Activated CD8-positive, alpha-beta memory T cell treated with anti-CD3 and anti-CD28 coated beads for 4 hours (primary cell): ENCODE measurements at places on chromosomes 4 and X.

- DNase-seq = no peak
These were observed 60.3 kb upstream of the HSD17B10 start for GRCh38 chrX:53494436-53494835.

DNA sequence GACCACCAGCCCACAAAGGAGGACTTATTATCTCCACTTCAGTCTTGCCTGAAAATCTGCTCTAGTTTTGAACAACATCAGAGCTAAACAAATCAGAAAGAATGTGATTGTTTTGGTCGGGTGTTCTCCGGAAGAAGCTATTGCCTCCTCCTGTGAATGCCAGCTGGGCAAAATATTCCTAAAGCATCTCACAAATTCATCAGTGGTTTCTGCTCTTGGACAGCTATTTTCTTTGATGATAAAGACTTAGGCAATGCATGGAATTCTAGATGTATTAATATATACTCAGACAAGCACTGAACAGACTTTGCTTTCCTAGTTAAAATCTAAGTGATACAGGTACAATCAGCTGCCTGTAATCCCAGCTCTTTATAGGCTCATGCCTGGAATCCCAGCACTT lies 71.8 kb downstream of the ASMT start:
- no peak for DNase-seq

- no peak for DNase-seq
These were observed 356.0 kb downstream of the ADAM29 start for GRCh38 chr4:175273995-175274753.

DNA sequence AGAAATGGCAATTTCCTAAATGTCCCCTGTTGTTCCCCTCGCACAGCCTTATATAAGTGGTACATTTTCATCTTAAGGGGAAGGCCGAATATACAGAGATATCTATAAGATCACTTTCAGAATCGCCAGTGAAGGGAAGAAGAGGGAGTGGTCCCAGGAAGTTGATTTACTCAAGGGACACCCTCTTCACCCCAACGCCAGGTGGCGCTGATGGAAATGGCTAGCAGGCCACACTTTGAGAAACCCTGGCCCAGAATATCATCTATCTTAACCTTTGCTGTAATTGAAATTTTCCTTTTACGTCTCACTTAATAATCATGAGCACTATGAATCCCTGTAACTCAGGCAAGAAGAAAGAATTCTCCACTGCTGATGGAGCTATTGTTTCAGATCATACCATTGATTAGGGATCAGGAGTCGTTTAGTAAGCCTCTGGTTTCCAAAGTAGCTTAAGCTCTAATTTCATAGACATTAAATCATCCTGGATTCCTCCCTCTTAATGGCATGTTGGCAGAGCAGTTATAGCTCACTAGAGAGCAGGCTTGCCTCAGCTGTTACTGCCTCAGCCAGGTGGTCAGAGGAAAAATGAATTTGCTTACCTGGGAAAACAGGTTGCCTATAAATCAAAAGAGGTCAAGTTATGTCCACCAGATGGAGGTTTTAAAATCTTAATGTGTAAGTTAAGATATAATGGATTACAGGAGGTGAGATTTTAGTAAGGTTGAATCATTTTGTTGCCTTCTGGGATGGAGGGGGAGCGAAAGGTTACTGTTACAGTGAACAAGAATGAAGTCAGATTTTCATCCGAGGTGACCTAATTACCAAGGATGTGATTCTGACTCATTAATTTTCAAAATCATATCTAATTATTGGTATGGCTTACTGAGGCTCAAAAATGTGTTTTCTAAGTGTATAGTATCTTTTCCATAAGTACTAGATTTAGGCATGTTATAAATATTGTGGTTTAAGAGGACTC lies 941.2 kb upstream of the TENM3 start:
- no peak for DNase-seq

GRCh38 chrX:107726816-107727534 lies 48.6 kb downstream of the TSC22D3 start:
- DNase-seq = no peak

DNA sequence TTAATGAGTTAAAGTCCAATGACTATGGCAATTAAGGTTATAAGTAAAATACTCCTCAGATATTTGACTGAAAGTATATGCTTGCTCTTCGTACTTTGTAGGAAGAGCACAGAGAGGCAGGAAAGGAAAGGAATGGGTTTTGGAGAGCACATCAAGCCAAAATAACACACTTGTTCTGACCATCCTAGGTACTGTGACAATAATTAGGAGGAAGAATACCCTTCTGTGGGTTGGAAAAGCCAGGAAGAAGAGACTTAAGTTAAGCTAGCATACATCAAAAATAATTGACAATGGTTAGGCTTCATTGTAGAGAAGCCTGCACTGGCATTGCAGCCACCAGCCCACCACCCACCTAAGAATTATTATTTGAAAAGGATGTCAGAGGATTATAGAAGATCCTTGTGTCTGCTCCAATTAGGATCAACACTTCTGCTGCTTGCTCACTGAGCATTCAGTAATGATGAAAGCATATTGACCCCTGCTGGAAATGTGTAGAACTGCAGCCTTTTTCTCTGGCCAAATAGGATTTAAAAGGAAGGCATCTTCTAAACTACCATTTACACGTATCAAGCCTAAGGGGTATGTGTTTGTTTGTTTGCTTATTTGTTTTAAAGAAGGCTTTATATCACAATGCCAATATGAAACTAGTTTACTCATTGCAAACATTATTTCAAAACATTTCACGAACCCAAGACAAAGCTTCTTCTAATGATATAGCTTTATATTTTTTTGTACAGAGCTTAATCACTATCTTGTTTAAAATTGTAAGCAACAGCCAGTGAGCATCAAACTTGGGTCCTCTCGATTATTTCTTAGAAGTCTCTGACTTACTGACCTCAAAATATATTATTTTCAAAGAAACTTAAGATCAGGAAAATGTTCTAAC lies 286.2 kb upstream of the TET2 start:
- DNase-seq = no peak

DNA sequence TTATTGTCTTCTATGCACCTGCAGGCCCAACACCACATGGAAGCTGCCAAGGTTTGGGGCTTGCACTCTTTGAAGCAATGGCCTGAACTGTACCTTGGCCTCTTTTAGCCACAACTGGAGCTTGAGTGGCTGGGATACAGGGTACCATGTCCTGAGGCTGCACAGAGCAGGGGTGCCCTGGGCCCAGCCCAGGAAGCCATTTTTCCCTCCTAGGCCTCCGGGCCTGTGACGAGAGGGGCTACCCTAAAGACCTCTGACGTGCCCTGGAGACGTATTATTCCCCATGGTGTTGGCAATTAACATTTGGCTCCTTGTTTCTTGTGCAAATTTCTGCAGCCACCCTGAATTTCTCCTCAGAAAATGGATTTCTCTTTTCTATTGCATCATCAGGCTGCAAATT lies 519.9 kb upstream of the MAGEB18 start:
- DNase-seq = no peak

DNA sequence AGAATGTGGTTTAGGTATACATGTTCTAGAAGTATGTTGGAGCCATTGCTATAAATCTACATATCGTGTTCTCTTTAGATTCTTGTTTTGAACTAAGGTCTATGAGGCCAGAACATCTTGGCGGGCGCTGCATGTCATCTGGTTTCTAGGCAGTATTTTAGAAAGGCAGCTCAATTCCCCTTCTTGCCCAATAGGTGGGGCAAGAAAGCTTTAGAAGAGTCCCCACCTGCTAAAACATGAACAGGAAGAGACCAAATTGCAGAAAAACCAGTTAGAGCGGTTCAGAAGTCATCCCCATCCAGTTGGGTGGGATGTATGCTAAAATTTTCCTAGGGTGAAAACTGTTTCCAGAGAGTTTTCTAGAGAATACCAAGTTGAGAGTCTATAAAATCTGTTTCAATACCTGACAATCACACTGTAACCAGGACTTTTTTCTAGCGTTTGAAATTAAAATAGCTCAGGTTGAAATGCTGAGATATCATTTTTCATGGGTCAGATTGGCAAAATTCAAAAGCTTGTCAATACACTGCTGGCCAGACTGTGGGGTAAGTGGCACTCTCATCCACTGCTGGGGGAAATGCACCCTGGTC lies 17.5 kb upstream of the SH3KBP1 start:
- no peak for DNase-seq

DNA sequence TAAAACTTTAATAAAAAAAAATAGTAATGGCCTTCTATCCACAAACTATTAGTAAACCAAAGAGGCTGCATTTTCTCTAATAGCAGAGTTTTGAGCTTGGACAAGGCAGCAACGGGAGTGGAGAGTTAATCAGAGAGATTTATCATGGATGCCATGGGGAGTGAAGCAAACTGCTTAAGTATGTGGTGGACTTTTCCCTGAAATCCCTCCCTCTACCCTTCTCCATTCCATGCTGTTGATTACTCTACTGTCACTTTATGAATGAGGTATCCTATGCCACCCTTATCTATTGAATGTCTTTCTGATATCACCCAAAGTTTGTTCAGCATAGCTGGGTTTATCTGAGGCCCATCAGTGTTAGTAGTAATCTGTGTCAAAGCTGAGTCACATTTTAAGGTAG lies 335.6 kb upstream of the TRAM1L1 start:
- DNase-seq = no peak

DNA sequence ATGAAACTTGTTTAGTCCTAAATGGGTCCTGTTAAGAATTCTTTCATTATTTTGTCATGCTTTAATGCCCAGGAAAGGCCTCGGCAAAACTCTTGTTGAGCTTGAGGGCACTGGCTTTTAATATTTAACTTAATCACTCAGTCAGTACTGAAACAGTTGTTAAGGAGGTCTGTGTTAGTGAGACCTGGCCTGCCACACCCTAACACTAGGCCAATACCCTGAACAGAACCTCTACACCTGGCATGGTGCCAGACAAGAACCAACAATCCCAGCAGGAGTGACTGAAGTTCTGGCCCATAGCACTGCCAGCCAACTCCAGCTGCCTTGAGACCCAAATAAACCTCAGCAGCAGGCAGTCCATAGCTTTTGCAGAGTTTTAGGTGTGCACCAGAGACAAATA lies 85.7 kb upstream of the ITM2A start:
- no peak for DNase-seq

GRCh38 chr4:84706286-84706685 lies 123.4 kb downstream of the CDS1 start:
- no peak for DNase-seq

- DNase-seq = no peak
These were observed 356.7 kb upstream of the RPS6KA3 start for GRCh38 chrX:20623448-20623847.

DNA sequence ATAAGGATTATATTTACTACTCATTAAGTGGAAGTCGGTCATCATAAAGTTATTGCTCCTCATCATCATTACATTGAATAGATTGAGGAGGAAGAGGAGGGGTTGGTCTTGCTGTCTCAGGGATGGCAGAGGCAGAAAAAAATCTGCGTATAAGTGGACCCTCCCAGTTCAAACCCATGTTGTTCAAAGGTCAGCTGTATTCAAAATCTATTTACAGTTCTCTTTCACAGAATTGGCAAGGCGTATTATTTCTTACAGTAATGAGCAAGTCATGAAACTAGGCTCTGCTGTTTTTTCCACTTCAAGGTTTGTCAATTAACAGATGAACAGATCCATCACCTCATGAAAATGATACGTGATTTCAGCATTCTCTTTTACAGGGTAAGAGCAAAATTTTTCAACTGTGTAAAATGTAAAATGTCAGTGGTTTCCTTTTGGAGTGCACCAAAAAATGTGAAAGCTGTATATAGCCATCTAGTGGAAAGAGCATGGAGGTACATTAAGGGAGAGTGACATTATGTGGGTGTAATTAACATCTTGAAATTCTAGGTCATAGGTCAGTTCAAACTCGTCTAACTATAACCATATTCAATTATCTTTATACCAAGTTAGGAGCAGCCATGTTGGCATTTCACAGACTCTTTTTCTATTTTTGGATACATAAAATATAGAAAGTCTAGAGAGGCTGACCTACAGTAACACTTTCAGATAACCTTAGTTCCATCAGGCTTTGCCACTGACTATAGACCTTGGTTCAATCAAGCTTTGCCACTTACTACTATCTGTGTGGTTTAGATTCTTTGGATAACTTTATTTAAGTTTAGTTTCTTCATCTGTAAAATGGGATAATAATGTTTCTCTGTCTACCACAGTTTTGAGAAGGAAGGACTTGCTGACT lies 30.1 kb downstream of the NEIL3 start:
- DNase-seq = no peak

GRCh38 chrX:154719132-154719675 lies 31.7 kb downstream of the GAB3 start:
- no peak for DNase-seq

- no peak for DNase-seq
These were observed 45.9 kb upstream of the PPP3CA start for GRCh38 chr4:101393256-101393655.

GRCh38 chr4:41396214-41396613 lies 139.5 kb downstream of the UCHL1 start:
- DNase-seq = no peak

- no peak for DNase-seq
These were observed 2.4 kb downstream of the TMEM131L start for GRCh38 chr4:153468587-153468986.

DNA sequence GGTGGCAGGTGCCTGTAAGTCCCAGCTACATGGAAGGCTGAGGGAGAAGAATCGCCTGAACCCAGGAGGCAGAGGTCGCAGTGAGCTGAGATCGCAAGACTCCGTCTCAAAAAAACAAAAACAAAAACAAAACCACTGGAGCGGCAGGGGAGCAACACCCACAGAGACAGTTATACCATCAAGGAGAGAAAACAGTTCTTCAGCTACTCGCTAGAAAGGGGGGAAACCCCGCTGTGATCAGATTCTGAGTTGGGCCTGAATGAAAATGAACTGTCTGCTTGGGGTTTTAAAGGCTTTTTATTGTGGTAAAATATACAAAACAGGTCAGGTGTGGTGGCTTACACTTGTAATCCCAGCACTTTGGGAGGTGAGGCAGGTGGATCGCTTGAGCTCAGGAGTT lies 16.8 kb upstream of the IRAK1 start:
- no peak for DNase-seq

- DNase-seq = no peak
These were observed 48.8 kb upstream of the HHIP start for GRCh38 chr4:144597171-144597570.

DNA sequence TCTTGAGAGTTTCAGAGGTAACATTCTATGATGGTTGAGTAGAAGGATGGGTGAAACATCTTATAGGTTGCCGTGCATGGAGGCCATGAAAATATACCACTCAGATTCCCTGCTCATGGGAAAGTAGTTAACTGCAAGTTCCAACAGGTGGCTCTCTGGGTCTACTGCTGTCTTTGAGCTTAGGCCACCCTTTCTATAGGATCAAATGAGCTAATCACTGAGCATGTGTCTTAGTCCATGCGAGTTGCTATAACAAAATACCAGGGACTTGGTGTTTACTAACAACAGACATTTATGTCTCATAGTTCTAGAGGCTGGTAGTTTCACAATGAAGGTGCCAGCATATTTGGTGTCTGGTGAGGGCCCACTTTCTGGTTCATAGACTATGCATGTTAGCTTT lies 144.8 kb upstream of the UNC5C start:
- no peak for DNase-seq

DNA sequence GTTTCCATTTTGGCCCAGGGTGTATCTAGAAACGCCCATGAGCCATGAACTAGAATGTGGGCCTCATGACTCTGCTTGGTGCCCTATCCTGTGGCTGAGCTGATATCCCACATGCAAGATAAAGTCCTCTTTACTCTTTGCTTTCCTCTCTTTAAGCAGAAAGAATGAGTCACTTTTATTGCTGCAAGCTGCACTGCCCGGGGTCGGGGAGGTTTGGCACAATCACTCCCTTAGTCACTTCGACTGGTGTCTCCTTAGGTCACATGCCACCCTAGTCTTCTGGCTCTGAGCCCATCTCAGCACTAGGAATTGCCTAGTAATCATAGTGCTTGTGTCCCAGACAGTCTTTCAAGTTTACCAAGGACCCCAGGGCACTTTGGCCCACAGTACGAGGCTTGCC lies 75.1 kb upstream of the CXorf66 start:
- no peak for DNase-seq

- DNase-seq = no peak
These were observed 290.5 kb downstream of the RAB28 start for GRCh38 chr4:13193662-13194061.
